Substantia nigra (tissue), 51 donors: ENCODE measurements at places on chromosomes 6 and 20.
A peak's percentile ranks its signal among the peaks of the same experiment; 100 is the strongest.

GRCh38 chr20:61674688-61675087 lies 391.0 kb downstream of the TAF4 start:
- DNase-seq = no peak

- no peak for DNase-seq
Observed at GRCh38 chr6:80010288-80010687, 5.8 kb downstream of the TTK start.

- DNase-seq = no peak
Observed at GRCh38 chr6:55604021-55604420, 25.0 kb upstream of the HMGCLL1 start.

DNA sequence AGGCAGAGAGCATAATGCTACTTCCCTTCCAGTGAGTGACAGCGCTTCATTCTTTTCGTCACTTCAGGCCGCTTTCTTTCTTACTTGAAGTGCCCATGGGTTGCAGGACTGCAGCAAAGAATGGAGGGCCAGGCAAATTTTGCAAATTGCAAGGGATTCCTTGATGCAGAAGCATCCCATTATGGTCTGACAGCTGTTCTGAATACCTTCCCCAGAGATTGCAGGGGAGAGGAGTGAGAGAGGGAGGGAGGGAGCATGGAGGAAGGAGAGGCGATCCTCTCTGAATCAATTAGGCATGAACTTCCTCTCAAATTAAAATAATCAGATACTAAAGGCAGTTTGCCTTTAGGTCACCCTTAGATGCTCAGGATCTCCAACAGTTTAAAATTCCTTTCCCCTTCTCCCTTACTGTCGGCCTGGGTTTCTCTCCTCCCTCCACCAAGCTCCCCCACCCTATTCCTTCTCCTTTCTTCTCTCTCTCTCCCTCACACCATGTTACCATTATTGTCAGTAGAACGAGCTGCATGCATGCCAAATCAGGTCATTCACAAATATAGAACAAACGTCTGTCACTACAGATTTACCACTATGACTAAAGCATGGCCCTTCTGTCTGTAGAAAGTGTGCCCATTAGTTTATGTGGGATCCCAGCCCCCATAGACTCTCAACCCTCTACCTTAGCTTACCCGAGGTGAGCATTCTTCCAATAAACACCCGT lies 289.2 kb downstream of the CD83 start:
- no peak for DNase-seq

GRCh38 chr6:135811644-135812526 lies 39.6 kb upstream of the PDE7B start:
- no peak for DNase-seq

- no peak for DNase-seq
Observed at GRCh38 chr6:131844243-131844841, 36.5 kb downstream of the ENPP1 start.

- peak; percentile 87 for DNase-seq
Observed at GRCh38 chr6:143060354-143060805, 309 bp upstream of the AIG1 start.

- DNase-seq = no peak
Observed at GRCh38 chr20:17972121-17972520, 3.3 kb downstream of the MGME1 start.

- DNase-seq = no peak
Observed at GRCh38 chr6:116475141-116475540, 14.0 kb downstream of the CALHM6 start.

GRCh38 chr6:75631859-75632635 lies 30.4 kb downstream of the SENP6 start:
- no peak for DNase-seq

- DNase-seq = no peak
Observed at GRCh38 chr20:38799203-38799602, 6.3 kb upstream of the PPP1R16B start.

DNA sequence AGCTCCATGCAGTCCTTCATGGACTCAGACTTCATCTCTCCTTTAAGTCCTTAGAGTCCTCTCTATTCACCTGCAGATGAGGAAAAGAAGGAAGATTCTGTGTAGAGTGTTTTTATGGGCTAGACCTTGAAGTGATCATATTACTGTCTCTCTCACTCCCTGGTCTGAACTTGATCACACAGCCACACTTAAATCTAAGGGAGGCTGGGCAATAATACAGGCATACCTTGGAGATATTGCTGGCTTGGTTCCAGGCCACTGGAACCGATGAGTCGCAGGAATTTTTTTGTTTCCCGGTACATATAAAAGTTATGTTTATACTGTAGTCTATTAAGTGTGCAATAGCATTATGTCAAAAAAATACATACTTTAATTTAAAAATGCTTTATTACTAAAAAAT lies 59.2 kb upstream of the FOXO3 start:
- no peak for DNase-seq

DNA sequence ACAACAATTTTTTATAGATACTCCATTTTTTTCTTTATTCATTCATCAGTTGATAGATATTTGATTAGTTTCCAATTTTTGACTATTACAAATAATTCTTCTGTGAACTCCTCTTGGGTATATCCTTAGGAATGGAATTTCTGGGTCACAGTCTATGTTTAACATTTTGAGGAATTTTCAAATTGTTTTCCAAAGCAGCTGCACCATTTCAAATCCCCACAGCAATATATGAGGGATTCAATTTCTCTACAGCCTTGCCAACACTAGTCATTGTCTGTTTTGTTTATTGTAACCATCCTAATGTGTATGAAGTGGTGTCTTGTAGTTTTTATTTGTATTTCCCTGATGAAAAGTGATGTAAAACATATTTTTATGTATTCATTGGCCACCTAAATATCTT lies 320.3 kb upstream of the DEFB112 start:
- no peak for DNase-seq

GRCh38 chr6:8670792-8671191 lies 235.4 kb upstream of the SLC35B3 start:
- DNase-seq = no peak

DNA sequence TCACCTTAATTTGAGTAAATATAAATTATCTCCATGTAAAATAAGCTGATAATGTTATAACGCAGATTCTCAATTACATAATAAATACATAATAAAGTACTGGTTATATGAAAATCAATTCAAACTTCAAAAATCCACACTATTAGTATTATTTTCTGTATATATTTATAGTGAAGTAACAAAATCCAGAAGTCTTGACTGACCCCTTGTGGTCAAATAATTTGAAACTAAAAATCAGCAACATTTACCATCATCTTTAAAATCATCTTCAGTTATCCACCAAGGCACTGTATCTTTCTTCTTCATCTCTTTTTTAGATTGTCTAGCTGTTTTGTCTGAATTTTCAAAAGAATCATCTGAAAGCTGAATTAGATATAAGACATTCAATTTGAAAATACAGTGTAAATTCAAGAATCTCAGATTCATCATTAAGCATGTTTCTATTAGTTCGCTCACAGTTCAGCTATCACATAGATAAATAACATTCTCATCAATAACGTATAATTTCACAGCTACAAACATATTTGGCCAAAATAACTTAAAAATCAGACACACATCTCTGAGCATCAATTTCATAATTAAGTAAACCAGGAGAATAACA lies 6.5 kb downstream of the CEP162 start:
- no peak for DNase-seq

DNA sequence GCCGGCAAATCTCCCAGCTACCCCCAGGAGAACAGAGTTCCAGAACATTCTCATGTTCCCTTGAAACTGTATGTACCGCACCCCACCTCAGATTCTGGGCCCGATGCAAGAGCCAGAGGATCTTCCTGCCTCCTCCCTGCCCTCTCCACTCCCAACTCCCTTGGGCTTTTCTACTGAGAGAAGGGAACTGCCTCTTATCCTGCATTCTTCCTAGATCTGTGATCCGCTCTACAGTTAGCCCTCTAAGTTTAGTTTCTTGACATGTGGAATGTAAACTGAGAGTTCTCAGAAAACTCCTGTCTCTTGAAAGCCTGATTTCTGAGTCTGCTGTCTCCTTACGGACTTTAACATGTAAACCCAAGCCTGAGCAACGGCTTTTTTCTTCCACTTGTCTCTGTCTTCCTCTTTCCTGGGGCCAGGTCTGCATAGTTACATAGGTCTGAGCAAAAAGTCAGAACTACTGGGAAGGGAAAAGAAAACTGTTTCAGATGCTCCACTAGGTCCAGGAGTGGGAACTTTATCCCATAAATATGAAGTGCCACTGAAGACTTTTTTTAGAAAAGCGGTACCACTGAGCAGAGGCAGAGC lies 86.5 kb upstream of the TNFAIP3 start:
- no peak for DNase-seq

DNA sequence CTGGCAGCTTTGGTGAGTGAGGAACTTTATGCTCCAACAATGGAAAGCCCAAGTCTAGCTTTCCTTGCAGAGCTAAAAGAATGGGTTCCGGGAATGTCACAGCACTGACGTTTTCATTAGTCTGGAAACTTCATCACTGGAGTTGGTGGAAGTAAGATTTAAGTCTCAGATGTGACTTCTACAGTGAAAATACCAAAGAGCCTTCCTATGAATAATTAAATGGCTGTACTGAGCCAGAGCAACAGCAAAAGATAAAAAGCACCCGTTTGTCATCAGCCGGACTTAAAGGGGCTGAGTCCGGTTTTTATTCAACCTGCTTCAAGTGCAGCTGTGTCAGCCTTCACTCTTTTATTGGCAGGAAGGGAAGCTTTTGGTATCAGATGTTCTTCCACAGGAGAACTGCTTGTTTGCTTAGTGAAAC lies 46.5 kb upstream of the SHLD1 start:
- no peak for DNase-seq

DNA sequence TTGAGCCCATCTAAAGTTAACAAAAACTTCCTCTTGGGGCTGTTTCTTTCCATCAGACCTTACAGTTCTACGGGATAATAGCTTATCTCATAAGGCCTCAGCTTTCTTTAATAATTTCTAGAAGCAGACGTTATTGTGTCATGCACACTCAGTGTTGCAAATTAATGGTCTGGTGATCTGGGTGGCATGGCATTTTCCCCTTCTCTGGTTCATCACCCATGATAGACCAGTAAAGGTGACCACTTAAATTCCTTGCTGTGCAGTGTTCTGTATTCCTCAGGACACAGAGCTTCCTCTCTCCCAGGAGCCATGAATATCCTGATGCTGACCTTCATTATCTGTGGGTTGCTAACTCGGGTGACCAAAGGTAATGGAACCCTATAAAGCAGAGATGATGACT lies at the start of gene DEFB125:
DEFB125 (plus strand) TSS at position 272 of the 400 bp plus-strand sequence; CDS start at position 310, 38 bp downstream.
- DNase-seq = no peak

- DNase-seq = peak; percentile 29
Observed at GRCh38 chr20:23668477-23668951, 20.3 kb downstream of the CST4 start.
